HCEC 1CT (cell line): ENCODE measurements at places on chromosomes 13 and 19.

- no peak for DNase-seq
Measured at GRCh38 chr19:13610039-13610691, 103.9 kb upstream of the CACNA1A start.

DNA sequence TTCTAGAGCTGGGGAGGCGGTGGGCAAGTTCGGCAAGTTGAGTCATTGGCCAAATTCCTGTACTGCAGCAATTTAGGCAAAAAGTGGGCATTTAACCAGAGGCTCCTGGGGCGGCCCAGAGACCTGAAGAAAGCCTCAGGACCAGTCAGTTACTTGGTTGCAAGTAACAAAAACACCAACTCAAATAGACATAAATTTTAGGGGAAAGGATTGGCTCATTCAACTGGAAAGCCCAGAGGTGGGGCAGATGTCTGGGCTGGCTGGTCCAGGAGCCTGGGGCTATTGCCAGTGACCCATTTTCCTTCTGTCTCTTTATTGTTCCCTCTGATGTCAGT lies 97.1 kb downstream of the SIPA1L3 start:
- DNase-seq: no peak

GRCh38 chr13:36192166-36192565 lies 22.2 kb downstream of the SOHLH2 start:
- DNase-seq: no peak

DNA sequence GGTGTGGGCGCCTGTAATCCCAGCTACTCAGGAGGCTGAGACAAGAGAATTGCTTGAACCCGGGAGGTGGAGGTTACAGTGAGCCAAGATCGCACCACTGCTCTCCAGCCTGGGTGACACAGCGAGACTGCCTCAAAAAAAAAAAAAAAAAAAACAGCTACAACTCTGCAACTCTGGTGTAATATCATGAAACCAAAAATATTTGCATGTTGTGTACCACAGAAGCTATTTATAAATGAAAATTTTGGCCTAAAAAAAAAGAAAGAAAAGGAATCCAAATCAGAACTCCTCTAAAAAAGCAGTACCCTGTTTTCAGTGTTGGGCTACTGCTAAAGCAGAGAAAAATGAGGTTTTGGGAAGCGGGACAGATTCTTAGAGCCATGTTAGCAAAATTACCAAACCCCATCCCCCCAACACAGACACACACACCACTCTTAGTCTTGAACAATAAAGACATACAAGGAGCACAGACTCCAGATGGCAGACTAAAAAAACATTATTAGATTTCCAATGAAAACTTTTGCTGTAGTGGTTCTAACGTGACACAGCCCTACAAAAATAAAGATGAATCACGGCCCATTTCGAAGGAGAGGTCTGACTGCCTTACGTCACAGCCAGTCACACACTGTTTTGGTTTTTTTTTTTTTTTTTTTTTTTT lies 51.5 kb downstream of the INSR start:
- peak; percentile 9 for DNase-seq
